Hepatic stellate cell (primary cell): ENCODE measurements at places on chromosomes 11 and 22.
A peak's percentile ranks its signal among the peaks of the same experiment; 100 is the strongest.

GRCh38 chr11:120196826-120197225, 14.0 kb upstream of the OAF start:
- DNase-seq = no peak

DNA sequence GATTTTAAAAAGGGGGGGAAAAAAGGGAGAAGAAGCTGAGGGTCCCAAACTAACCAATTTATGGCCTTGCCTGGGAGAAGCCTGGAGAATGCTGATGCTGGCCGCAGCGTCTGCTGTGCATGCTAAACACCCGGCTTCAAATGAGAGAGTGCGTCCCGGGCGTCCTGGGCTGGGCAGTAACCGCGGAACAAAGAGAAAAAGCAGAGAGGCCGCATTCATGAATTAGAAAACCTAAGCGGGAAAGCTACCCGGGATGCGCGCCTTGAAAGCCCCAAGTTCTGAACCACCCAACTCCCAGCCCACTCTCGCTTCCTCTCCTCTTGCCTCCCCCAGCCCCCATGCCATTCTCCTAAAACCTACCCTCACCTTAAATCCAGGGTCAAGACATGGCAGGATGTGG, 6.5 kb downstream of the MN1 start:
- no peak for DNase-seq

GRCh38 chr22:37329238-37330140, 47.2 kb downstream of the CYTH4 start:
- no peak for DNase-seq

GRCh38 chr22:39932918-39933649, 27.1 kb upstream of the TMA7B start:
- no peak for DNase-seq

- no peak for DNase-seq
Observed at GRCh38 chr11:118881228-118881627, 2.5 kb upstream of the CXCR5 start.

DNA sequence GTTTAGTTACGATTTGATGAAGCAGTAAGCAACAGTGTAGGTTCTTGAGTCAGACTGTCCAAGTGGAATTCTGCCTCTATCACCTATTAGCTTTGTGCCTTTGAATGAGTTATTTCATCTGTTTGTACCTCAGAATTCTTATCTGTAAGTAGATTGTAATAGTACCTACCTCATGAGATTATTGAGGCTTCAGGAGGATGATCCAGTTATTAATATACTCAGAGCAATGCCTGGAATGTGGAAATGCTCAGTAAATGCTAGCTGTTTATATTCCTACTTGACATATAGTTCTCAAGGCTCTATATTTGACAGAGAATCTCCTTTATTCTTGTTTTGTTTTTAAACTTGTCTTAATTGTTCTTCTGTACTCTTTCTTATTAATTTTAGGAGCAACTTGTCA, 70.1 kb downstream of the SFI1 start:
- no peak for DNase-seq

- DNase-seq = peak; percentile 82
Observed at GRCh38 chr22:43273902-43274484, 69.2 kb downstream of the SCUBE1 start.

DNA sequence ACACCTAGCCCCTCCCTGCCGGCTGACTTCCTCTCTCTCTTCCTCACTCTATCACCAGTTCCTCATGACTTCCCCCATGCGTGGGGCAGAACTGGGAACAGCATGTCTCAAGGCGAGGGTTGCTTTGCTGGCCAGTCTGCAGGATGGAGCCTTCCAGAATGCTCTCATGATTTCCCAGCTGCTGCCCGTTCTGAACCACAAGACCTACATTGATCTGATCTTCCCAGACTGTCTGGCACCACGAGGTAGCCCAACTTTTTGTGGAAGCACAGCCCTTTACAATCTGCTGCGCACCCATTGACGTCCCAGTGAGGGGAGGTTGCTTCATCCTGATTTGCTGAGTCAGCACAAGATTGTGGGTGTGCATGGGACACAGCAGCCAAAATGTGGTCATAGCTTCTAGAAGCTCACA, 8.6 kb downstream of the TCN2 start:
- DNase-seq = no peak

DNA sequence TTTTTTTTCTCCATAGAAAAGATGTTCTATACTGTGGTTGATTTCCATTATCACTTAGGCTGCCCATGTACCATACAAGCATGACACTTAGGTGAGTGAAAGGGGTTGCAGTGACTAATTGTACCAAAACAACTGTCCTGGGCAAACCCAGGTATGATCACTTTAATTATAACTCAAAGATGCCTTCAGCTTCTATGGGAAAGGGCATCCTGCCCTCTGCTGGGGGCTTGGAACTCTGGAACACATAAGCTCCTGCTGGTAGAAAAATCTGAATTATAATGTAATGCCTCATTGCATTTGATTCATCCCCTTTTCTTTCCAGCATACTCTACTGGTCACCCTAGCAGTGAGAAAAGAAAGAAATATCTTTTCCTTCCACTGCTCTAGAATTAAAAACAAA, 206.3 kb downstream of the DDX10 start:
- no peak for DNase-seq

- DNase-seq = no peak
Observed at GRCh38 chr22:31491218-31491962, 1.7 kb upstream of the EIF4ENIF1 start.

GRCh38 chr11:106061954-106062949, 14.9 kb downstream of the KBTBD3 start:
- no peak for DNase-seq

DNA sequence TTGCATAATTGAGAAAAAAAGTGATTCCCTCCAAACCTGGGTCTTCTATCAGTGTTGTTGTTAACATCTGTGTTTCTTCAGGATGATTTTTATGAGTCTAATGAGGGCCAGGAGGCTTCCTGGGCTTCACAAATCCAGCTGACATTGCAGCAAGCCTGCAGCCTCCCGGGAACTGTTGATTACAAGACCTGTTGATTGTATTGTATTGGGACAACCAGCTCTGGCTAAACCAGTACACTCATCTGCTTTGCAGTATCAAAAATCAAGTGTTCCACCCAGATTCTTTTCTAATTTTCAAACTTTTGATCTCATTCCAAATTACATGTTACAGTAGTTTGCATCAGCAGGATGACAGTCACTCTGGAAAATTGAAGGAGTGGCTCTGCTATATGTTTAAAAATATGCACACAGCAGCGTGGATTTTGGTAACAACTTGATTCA, 16.1 kb upstream of the PRSS23 start:
- no peak for DNase-seq

- no peak for DNase-seq
Observed at GRCh38 chr11:31817621-31818424, 6.7 kb upstream of the PAX6 start.

- DNase-seq = no peak
Observed at GRCh38 chr11:32658639-32659406, 75.2 kb downstream of the EIF3M start.

- DNase-seq = peak; percentile 77
Observed at GRCh38 chr11:57426929-57427726, at the start of gene SLC43A3. SLC43A3 (minus strand) TSS chr11:57427121; CDS start chr11:57426172, 949 bp downstream.

DNA sequence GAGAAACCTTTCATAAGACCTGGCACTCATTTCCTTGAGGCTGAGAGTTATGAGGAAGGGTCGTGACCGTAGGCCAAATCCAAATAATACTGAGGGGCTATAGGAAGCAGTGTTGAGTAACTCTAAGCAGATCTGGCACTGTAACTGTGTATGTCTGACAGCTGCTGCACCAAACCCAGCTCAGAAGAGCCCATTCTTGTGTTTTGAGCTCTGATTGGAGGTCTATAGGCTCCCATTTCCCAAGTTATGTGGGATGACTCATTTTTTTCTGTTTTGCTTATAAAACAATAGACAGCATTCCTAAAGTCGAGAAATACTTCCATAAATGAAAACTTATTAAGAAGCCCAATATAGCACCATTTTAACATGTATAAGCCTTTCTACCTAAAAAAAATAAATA, 645.8 kb downstream of the DLG2 start:
- DNase-seq = no peak

DNA sequence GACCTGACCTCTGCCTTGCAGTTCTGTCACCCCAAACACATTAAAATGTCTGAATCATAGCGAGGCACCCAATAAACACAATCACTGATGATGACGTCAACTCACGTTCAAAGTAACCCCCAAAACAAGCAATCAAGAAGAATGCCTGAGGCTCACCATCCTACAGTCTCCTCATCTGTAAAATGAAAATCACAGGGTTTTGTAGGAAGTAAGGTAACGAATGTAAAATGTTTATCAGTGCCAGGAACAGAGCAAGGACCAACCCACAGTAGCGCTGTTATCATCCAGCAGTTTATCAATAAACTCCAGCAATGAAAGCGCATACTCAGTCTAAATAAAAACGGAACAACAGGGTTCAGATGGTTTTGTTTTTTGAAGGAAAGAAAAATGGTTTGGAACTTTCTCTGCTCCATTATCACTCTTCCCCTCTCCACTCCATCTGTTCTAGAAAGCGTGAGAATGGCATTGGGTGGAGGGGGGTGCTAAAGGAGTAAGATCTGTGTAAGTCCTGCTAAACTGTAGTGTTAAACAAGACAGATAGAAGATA, 110.5 kb downstream of the MICAL3 start:
- DNase-seq = no peak

GRCh38 chr11:111598148-111598547, 4.1 kb upstream of the SIK2 start:
- no peak for DNase-seq

GRCh38 chr11:490186-490929, 16.7 kb downstream of the RNH1 start:
- DNase-seq = no peak

DNA sequence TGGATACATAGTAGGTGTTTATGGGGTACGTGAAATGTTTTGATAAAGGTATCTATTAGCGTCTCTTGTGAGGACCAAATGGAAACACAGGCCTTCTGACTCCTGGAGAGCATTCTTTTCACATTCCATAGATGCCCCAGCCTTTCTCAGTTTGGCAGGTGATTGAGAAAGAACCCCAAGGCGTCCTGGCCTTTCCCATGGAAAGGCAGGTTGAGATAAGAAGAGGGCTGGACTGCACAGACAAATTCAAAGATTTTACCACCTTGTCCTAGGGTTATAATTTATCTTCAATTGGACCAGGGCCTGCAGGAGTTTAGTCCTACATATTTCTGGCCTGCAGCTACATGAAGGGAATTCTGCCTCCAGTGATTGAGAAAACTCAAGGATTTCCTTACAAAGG, 661 bp upstream of the OLFML1 start:
- DNase-seq = no peak

GRCh38 chr22:37148031-37148651, 1.6 kb downstream of the IL2RB start:
- no peak for DNase-seq

- no peak for DNase-seq
Observed at GRCh38 chr11:115161876-115162275, 342.3 kb downstream of the CADM1 start.

DNA sequence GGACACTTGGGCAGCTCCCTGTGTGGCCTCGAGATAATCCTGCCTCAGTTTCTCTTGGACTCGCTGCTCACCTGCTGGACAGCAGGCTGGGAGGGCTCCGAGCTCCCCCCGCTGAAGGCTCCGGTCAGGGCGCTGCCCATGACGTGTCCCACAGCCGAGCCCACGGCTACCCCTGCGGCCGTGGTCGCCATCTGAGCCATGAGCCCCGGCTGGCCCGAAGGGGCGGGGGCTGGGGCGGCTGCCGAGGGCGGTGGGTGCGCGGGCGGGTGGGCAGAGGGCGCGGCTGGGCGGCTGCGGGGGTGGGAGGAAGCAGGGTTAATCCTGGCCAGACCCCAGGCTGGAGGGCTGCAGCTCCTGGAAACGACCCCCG, 484 bp downstream of the CHCHD10 start:
- DNase-seq = no peak

DNA sequence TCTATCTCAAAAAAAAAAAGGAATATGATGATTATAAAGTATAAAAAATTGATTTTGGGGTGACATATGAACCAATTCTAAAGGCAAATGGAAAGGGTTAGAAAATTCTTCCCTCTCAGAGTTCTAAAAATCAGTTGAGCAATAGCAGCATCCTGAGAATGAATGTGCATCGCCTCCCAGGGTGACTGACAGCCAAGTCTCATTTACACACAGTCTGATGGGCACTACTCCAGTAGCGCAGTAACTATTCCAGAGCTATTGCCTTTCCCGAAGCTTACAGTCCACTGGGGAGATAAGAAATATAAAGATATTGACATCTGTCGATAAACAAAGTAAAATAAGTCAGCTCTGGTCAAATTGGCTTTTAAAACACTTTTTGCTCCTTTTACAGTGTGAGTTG, 32.3 kb upstream of the SORL1 start:
- no peak for DNase-seq

- DNase-seq = no peak
Observed at GRCh38 chr11:79086056-79086455, 354.8 kb downstream of the TENM4 start.

DNA sequence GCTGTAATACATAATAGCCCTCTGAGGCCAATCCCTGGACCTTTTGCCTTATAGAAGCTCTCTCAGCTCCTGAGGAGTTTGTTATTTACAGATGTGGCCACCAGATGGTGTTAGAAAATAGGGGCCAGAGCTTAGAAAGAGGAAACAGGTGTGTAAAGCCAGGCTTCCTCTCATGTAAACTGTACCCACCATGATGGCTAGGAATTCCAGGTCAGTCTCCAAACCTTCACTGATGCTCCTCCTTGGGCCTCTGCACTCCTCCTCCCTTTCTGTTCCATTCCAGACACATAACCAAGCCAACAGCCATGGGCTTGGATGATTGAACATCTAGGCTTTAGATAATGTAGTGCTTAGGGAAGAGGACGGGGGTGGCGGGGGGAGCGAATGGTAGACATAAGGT, 39.7 kb downstream of the USP35 start:
- peak; percentile 52 for DNase-seq

DNA sequence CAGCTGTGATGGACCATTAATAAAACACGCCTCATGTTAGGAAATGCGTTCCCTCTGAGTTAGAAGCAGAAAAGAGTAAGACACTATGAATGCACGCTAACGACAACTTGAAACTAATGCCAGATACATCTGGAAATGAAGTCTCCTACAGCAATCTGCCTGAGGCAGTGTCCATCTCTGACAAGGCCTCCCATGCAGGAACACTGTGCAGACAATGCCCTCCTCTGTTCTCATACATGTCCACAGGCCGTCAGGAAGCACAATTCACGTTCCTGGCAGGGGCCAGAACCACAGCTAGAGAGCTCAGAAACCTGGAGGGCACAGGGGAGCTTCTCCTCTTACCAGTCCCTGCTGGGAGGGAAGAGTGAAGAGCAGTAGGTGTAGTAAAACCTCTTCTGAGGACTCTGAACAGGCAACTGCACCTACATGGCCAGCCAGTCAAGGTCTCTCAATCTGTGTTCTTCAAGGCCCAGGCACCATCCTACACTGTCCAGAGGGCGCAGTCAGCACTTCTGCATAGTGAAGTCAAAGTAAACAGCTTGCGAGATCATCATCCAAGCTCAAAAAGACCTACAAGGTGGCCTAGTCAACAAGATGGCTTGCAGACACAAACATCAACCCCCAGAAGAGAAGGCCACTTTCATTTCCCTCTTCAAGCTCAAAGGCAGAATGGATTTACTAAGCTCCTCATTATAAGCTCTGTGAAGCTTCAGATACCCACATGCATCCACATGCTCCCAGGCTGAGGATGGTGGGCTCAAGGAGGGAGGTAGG, 41.5 kb upstream of the CYP2D6 start:
- no peak for DNase-seq

GRCh38 chr22:23215294-23216241, 35.3 kb downstream of the BCR start:
- peak; percentile 30 for DNase-seq

GRCh38 chr11:1351278-1351937, 38.3 kb upstream of the BRSK2 start:
- DNase-seq = no peak
